ENCODE measurements at places on chromosomes 5 and 9.

- DNase-seq: no peak
Measured at GRCh38 chr9:133822430-133823065, 84.4 kb upstream of the SARDH start.

- DNase-seq: no peak
Measured at GRCh38 chr5:169867347-169867746, 112.9 kb downstream of the INSYN2B start.

- DNase-seq: no peak
Measured at GRCh38 chr9:135950135-135950682, 11.0 kb downstream of the UBAC1 start.

GRCh38 chr5:16742938-16743337 is 126.1 kb upstream of the RETREG1 start:
- DNase-seq: no peak

GRCh38 chr5:93598091-93599000 is 15.3 kb downstream of the NR2F1 start:
- no peak for DNase-seq

DNA sequence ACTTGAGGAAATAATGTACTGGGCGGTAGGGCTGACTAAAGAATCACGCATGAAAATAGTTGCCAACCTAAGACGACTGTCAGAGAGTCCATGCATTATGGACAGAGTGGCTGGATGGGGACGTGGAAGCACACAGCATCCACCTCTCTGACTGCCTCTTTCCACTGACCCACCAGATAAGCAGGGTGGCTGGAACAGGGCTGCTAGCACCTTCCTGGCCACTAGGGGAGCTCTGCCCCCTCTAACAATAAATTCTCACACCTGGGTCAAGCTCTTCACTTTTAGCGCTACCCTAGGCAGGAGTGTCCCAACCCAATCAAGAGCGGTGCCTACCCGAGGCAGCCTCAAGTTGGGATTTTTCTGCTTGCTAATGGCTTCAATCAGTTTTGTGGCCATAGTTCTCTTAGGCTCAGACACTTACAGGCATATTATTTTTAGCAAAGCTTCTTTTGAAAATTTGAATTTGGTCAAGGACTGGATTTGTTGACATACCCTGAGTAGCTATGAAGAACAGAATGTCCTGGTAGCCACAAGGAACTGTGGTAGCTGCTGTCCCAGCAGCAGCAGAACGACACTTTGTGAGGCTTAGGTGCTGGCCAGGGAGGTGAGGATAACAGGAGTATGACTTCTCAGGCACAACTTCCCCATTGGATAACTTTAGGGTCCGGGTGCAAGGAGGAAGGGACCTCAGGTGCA is 6.9 kb upstream of the TPM2 start:
- peak; percentile 24 for DNase-seq

DNA sequence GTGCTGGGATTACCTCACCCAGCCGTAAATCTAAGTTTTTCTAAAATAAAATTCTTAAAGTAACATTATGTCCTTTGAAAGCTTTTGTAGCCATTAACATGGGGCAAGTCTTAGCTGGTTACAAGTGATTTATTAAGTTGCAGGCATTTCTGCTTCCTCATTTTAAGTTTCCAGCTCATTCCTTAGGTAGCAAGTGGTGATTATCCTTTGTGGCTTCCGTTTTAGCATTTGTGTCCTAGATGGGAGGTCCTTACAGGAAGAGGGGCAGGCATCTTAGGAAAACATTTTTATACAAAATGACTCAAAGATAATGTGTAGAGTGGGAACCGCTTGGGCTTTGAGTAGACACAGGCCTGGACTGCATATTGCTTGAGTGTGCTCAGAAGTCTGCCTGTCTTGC is 35.0 kb upstream of the ROPN1L start:
- DNase-seq: no peak

- no peak for DNase-seq
Measured at GRCh38 chr9:135968601-135969000, 7.4 kb upstream of the UBAC1 start.

DNA sequence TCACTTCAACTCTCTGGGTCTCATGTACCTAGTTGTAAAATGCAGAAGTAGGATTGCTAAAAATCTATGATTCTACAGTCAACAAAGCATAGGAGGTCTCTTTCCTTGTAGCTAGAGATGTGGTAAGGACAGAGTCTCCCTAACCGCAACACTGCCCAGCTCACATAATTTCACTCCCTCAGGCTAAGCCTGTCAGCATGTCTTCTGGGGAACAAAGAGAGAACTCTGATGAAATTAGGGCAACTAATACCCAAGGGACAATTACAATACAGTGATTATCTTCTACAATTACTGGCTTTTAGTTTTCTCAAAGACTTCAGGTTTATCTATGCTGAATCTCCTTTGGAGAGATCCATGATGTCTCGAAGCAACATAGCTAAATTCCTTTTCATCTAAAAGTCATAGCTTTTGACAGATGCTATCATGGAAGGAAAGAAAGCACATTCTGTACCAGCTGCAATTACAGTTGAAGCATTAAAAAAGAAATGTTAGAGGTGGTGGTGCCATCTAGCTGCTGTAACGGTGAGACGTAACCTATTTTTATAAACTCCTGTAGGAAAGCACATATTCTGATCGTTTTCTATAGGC is 141.1 kb upstream of the TARS1 start:
- DNase-seq: no peak

GRCh38 chr9:70494221-70494620 is 79.8 kb upstream of the KLF9 start:
- DNase-seq: no peak

DNA sequence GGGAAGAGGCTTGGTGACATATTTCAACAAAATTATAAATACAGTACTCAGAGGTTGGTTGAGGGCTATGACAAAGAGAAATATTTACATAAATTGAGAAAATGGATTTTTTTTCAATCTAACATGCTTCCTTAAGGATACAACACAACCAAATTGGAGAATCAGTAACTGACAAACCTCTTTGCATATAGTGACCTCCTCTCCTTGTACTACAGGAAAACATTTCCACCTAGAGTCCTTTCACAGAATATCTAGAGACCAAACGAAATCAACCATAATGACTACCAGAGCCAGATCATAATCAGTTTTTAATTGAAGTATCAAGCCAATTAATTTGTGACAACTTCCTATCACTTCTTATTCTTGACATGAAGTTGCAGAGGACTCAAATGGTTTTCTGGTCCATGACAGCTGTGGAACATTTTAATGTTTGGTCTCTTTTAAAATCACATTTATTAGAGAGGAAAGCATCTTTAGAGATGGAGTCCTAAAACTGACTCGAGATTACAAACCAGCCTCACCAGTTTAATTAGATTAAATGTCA is 1636.5 kb upstream of the C9orf72 start:
- DNase-seq: no peak

GRCh38 chr5:132501961-132502931 is 11.7 kb upstream of the IRF1 start:
- DNase-seq: no peak

GRCh38 chr9:120733190-120733589 is 18.9 kb upstream of the MEGF9 start:
- DNase-seq: no peak

DNA sequence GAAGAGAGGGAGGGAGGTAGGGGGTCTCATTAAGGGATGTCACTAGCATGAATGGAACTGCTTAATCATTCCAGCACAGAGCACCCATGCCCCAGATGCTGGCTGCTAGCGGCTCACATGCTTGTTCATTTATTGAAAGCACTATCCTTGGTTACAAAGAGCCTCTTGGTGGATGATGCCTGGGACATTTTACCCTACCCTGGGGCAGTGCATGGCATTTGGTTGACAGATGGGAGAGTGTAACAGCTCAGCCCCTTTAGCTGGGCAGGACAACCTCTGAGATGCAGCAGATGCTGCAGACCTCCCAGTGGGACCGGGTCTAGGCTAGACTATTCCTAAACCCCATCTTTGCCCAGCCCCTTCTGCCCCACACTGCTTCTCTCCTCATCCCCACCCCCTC is 46.9 kb upstream of the TCERG1 start:
- no peak for DNase-seq

DNA sequence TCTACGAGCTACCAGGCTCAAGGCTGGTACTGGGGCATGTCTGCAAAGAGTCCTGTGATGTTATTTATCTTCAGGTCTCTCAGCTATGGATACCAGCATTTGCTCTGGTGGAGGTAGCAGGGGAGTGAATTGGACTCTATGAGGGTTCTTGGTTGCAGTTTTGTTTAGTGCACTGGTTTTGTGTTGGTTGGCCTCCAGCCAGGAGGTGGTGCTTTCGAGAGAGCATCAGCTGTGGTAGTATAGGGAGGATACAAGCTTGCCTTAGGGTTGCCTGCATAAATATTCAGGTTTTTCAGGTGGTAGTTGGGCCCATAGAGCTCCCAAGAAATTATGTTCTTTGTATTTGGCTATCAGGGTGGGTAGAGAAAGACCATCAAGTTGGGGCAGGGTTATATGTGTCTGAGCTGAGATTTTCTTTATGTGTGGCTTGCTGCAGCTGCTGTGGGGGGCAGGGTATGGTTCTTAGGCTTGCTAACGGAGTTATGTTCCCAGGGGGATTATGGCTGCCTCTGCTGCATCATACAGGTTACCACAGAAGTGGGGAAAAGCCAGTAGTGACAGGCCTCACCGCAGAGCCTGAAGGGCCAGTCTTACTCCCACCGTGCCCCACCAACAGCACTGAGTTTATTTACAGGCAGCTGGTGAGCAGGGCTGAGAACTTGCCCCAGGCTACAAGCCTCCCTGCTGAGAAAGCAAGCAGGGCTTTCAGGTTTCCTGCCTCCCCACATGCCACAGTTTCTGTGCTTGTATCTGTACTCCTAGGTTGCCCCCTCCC is 9.7 kb upstream of the RIOK2 start:
- DNase-seq: no peak

All from stimulated activated CD8-positive, alpha-beta memory T cell treated with anti-CD3 and anti-CD28 coated beads, Interleukin-4, amount 100 ng/mL, for 4 hours (primary cell).